Daoy (cell line): ENCODE measurements at places on chromosomes 6 and 20. TPM values are rescaled to one million over a fixed set of nuclear protein-coding genes. Genes with fewer than 3 reads are reported as not detected.

MRAP2 gene
- total RNA-seq, result 0.92 and 1.9 TPM in 2 replicates

SLC22A3 gene
- 0.77 and 1.8 TPM in 2 replicates for total RNA-seq

FERMT1 gene
- 4.6 and 5.7 TPM in 2 replicates for total RNA-seq

LKAAEAR1 gene
- total RNA-seq, result 0.95 TPM in 1 of 2 replicates, not detected in the other

GABRR1 gene
- not detected in 2 replicates for total RNA-seq

NPEPL1 gene
- 3.9 and 6.8 TPM in 2 replicates for total RNA-seq

RIMS1 gene
- total RNA-seq, result 3.1 and 3.3 TPM in 2 replicates

VAPB gene
- total RNA-seq, result 6.7 and 10.9 TPM in 2 replicates

GTSF1L gene
- total RNA-seq, result not detected in 2 replicates

DNA sequence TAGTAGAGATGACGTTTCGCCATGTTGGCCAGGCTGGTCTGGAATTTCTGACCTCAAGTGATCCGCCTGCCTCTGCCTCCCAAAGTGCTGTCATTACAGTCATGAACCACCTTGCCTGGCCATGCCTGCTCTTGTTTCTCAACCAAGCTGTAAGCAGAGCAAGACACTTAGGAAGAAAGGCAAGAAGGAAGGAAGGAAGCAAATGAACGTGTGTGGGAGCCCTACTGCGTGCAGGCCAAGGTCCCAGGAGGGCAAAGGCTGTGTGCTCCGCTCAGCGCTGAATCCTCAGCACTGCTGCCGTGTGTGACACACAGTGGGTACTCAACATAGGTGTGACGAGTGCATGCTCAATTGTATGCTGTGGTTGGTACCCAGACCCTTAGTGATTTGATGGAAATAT is 47.4 kb downstream of the SULF2 start:
- DNase-seq, result no peak

DNA sequence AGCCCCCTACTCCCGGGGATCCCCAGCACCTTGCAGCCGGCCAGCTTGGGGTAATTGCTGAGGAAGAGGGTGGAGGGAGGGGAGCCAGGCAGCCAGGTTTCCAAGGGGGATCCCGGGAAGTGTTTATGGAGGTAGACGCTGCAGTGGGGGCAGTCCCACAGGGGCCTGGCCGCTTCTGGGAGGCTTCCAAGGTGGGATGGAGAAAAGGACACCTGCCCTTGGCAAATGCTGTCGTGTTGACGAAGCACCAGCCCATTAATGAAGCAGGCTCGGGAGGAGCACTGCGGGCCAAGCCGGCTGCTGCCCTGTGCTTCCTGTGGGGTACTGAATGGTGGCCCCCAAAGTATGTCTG is 82.4 kb downstream of the TMEM242 start:
- no peak for DNase-seq

GRCh38 chr6:107550241-107550840 is 60.4 kb downstream of the SOBP start:
- no peak for DNase-seq

GRCh38 chr6:40347571-40348011 is 239.6 kb downstream of the LRFN2 start:
- no peak for DNase-seq

DNA sequence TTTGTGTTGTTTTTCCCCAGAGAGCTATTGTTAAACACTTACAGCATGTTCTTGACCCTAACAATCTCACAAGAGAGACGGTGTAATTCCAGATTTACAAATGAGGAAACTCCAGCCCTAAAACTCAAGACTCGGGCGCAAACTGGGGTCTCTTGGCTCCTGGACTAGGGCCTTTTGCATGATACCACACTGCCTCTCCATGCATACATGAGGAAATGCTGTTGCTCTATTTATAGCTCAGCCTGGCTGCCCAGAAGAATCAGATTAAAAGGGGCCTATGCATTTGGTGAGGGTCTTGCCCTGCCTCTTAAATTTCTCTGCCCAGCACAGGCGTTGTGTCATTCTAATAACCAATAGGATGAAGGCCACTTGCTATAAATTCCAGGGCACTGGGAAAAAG is 30.5 kb upstream of the SNRPB2 start:
- DNase-seq, result no peak

DNA sequence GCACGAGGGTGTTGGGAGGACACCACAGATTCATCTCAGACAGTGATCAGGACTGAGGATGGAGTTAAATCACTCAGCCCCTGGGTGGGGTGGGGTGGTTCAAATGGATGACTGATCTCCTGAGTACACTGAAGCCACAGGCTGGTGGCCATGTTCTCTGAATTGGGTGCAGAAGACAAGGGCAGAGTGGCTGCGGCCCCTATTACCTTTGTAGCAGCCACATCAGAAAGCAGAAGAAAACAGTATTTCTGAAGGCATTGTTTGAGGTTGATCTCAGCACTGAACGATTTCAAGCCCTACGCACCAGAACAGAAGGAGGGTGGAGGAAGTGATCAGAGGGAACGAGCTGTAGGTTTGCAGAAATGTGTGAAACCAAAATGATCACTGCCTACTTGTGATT is 71.6 kb downstream of the SH3BGRL2 start:
- DNase-seq, result no peak

GRCh38 chr6:144064402-144065212 is 30.8 kb downstream of the SF3B5 start:
- peak; percentile 31 for DNase-seq

DNA sequence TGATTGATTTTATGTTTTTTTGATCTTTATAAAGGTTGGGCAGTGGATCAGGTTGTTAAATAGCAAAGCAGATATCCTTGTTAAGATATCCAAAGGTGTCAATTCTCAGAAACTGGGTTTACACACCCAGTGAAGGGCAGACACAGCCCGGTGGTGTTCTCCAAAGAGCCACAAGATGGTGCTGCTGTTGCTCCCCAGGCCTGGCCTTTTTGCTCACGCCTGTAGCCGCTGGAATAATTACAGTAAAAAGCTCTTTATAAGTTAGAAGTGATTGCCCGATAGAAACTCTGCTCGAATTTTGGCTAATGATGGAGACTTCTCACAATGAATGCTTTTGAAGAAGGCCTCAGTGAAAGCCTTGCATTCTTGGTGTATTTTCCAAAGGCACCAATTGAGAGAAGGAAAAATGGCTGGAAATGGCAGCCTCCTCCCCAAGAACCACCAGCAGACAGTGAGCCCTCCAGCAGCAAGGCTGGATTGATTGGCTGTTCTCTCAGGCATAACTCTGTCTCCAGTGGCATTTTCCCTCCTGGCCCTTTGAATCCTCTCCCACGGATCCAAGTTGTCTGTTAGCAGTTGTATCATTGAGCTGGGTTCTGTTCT is 120.5 kb upstream of the CHD6 start:
- DNase-seq, result no peak

GRCh38 chr6:68760941-68761676 is 126.0 kb downstream of the ADGRB3 start:
- DNase-seq, result no peak

DNA sequence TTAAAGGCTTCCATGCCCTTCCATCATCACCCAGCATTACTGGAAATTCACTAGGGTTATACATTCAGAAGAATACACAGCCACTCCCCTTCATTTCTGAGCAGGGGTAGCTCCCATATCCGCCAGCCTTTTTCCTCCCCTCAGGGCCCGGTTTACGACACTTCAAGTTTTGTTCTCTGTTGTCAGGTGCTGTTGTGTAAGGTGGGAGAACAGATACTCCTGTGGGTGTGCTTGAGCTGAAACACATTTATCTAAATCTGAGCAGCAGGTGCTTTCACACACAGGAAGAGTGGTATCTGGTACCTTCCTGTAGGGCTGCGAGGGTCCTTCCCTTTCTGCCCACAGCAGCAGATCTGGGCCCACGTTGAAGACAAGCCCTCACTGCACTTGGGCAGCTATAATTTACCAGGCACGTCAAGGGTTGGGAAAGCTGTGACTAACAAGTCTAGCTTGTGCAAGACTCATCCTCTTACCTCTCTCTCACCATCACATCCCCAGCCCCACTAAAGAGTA is 215.8 kb upstream of the RREB1 start:
- DNase-seq, result no peak

DNA sequence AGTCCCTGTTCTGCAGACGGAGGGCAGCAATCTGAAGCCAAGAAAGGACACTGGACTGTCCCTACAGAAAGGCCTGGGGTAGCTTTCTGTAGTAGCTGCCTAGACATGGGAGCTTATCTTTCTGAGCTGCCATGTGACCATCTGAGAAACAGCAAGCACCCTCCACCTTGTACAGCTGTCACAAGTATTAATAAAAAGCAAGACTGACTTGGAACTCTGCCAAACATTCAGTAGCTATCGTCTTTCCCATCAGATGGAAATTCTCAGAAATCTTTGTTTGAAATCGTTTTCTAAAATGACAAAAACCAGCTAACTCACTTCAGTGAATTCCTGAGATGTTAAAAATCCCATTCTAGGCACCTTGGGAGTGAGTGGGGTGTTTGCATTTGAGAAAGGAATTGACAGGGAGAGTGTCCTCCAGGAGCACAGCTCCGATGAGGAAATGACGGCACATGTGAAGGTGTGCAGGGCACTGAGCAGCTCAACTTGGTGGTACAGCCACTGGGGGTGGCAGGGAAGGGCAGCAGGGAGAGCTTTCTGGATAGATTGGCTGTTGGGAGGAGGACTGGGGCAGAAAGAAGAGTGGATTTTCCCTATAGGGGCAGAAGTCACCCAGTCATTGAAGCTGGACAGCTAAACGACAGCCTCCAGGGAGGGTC is 24.5 kb downstream of the ACSS1 start:
- no peak for DNase-seq

DNA sequence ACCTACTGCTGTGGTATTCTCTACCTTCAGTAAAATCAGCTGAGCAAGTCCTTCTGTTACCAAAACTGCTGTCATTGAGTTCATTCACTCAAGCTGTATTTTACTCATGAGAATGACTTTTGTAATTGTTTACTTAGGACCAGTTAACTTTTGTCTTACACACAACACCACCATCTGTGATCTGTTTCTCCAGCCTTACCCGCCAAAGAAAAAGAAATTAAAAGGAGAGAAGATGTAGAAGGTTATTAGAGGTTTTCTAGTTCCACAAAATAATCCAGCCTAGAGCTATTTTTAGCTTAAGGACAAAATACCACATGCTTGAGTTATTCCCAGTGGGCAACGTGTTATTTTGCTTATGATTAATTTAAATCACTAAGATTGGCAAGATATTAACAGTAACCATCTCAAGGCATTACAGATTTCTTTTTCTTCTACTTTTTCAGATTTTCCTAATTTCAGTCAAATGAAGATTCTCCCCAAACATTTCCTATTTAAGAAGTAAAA is 38.2 kb downstream of the FAM8A1 start:
- DNase-seq, result no peak
